ENCODE measurements at places on chromosomes 2 and 18.

DNA sequence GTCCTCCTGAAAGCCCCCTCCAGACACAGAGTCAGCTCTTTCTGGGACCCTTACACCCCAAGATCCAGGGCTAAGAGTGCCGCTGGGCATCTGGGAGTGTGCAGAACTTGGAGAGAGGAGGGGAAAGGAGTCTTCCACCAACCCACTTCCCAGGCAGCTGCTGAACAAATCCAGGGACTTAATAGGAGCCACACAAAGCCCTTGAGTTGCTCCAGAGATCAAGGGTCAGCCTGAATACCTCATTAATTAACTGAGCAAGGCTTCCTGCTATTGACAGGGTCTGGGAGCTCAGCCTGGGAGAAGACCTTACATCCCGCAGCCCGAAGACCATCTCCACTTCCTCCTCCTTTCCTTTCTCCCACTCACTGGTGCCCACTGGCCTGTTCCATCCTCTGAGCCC is 108.3 kb downstream of the CELF4 start:
- DNase-seq = no peak

- DNase-seq = no peak
Observed at GRCh38 chr2:136375017-136375901, 257.3 kb upstream of the CXCR4 start.

DNA sequence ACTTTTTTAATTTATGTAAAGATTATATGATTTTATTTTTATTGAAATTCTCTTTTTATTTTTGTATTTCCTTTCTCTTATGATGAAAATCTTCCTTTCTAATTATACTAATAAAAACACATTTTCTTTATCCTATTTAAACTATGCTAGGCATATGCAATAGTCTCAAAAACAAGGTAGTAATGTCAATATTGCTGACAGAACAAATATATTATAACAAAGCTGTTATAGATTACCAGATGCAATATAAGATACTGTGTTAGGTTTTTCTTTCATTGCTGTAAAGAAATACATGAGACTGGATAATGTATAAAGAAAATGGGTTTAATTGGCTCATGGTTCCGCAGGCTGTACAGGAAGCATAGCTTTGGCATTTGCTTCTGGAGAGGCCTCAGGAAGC is 631.2 kb upstream of the SOX11 start:
- DNase-seq = no peak

GRCh38 chr2:104332731-104333130 is 521.2 kb upstream of the POU3F3 start:
- peak; percentile 58 for DNase-seq

GRCh38 chr18:57983965-57984364 is 60.1 kb upstream of the NEDD4L start:
- DNase-seq = no peak
